ENCODE measurements at places on chromosomes 11 and 22.

DNA sequence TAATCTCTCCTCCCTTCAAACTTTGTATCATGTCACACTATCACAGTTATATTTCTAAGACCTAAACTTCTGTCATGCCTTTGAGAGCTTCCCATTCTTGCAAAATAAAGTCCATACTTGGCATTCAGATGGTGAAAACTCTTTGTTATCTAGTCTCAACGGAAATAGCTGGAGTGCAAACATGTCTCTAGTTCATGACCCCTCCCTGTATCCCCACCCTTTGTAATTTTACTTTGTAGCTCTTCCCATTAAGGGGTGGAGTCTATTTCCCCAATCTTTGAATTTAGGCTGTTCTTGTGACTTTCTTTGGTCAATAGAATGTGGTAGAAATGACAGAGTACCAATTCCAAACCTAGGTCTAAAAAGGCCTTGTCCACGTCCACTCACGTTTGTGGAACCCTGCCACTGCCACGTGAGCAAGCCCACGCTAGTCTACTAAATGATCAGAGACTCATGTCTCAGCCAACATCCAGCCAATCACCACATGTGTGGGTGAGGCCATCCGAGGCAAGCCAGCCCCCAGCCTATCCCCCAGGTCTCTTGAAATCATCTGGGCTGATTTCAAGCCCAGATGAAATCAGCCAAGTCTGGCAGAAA is 23.4 kb downstream of the SLN start:
- no peak for DNase-seq

DNA sequence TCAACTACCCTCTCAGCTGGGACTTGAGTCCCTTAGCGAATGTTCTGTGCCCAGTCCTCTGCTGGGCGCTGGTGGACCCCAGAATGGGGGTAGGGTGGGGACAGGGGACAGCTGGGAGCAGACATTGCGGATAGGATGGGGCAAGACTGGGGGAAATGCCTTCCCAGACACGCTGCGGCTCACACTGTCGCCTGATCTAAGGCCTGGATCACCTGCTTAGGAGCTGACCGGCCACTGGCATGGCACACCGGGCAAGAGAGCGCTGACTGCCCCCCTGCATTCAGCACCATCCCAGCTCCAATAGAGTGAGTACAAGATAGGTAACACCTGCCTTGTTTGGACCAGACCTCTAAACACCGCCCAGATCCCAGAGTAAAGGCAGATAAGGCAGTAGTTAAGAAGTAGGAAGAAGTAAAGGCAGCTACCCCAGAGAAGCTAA is 1.4 kb downstream of the ARVCF start:
- no peak for DNase-seq

GRCh38 chr11:108959874-108960273 is 295.0 kb downstream of the DDX10 start:
- no peak for DNase-seq

DNA sequence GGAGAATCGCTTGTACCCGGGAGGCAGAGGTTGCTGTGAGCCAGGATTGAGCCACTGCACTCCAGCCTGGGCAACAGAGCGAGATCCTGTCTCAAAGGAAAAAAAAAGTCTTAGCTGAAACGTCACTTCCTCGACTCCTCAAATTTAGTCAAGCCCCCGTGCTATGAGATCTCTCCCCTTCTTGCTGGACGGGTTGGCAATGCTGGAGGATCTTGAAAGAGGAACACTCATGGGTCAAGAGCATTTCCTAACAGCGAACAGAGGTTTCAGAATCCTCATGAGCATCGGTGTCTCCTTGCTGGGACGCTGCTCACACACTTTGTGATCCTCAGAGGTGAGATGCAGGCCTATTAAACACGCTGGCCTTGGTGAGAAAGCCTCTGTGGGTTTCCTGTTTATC is 35.9 kb downstream of the APOL3 start:
- DNase-seq = no peak

- DNase-seq = no peak
Measured at GRCh38 chr11:131246663-131247062, 123.8 kb upstream of the NTM start.

DNA sequence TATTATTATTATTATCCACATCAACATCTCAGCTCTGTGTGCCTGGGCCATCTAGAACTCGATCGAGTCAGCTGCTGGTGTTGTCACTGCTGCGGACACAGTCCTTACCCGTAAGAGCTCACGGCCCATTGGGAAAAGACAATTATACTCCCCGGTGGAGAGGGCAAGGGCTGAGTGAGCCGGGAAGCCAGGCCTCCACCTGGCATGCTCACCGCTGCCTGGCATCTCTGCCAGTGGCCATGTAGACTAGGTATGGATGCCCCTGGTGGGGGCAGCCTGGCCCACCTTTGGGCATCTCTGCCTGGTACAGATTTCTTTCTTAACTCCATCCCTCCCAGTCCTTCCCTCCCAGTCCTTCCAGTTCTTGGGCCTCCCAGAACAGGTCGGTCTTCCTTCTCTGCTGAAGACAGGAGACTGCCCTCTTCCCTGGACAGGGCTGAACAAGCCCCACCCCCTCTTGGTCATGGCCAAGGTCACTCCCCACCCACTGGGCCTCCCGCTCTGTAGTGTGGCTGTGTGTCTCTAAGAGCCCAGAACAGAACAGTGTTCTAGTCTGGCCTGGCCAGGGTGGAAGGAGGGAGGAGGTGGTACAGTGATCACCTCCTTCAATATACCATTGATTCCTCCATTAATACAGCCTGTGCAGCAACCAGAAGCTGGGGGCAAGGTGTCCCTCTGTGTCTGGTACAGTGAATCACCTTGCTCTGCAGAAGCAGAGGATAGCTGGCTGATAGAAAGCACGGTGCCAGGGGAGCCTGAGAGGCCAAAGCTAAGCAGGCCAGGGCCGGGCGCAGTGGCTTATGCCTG is 57.7 kb downstream of the FLRT1 start:
- no peak for DNase-seq

- no peak for DNase-seq
Measured at GRCh38 chr22:35069541-35069940, 3.6 kb downstream of the ISX start.

GRCh38 chr11:69358398-69359020 is 64.6 kb downstream of the MYEOV start:
- no peak for DNase-seq

DNA sequence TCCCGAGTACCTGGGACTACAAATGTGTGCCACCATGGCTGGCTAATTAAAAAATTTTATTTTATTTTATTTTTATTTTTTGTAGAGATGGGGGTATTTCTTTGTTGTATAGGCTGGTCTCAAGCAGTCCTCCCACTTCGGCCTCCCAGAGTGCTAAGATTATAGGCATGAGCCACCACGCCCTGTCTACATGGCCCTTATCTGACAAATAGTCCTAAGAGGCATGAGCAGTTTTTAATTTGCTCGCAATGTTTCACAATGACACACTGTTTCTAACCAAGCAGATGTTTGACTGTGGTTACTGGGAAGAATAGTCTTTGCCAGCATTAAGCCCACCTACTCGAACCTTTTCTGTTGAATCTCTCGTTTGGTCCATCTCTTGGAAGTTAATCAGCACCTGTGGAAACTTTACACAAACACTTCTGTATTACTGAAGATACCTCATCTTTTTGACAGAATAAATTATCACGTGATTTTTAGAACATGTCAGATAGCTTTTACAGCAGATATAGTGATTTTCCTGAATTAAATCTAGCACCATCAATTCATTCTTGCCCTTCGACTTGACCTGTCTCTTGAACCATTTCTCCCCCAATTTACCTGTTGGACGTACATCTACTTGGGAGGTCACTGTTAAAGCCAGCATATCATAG is 71.4 kb downstream of the MTMR3 start:
- DNase-seq = no peak

- DNase-seq = no peak
Measured at GRCh38 chr11:12276356-12276755, 101.0 kb upstream of the PARVA start.

DNA sequence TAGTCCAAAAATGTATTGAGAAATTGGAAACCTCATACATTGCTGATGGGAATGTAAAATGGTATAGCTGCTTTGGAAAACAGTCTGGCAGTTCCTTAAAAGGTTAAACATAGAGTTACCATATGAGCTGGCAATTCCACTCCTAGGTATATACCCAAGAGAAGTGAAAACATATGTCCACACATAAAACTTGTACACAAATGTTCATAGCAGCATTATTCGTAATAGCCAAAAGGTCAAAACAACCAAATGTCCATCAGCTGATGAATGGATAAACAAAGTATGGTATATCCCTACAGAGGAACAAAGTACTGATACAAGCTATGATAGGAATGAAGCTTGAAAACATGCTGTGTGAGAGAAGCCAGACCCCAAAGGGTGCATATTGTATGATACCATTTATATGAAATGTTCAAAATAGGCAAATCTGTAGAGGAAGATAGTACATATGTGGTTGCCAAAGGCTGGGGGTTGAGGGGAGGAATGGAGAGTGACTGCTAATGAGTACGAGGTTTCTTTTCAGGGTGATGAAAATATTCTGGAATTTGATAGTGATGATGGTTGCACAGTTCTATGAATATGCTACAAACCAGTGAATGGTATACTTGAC is 85.8 kb downstream of the ZBTB16 start:
- DNase-seq = no peak

DNA sequence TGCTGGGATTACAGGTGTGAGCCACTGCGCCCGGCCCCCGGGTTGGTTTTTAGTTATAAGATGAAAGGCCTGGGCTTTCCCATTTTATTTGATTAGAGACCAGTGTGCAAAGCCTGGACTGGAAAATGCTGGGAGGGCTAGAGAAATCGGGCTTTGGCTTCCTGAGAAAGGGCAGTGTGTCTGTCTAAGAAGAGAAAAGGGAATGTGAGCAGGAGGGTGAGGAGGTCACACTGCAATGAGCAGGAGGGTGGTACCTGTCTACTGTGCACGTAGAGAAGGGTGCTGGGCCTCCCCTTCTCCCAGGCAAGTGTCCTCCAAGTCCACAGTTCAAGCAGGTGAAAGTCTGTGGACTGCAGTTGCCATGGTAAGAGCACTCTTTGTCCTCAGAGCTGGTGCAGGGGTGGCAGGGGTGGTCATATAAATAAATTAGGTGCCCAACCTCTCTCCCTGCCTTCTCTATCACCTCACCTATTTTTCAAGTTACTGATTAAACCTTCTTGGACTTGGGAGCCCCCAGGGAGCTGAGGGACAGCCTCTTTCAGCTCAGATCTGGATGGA is 30.8 kb downstream of the SLC5A1 start:
- no peak for DNase-seq

DNA sequence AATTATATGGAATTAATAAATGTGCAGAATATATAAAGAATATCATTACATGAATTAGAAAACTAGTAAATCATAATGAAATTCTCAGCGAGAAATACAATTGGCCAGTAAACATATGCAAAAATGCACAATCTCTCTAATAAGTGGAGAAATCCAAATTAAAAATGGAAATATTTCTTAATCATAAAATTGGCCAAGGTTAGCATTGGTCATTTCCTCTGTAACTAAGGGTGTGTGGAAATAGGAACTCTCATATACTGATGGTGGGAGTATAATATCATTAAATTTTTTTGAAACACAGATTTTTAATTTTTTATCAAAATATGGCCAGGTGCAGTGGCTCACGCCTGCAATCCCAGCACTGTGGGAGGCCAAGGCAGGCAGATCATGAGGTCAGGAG is 7.6 kb upstream of the ZNF74 start:
- no peak for DNase-seq

DNA sequence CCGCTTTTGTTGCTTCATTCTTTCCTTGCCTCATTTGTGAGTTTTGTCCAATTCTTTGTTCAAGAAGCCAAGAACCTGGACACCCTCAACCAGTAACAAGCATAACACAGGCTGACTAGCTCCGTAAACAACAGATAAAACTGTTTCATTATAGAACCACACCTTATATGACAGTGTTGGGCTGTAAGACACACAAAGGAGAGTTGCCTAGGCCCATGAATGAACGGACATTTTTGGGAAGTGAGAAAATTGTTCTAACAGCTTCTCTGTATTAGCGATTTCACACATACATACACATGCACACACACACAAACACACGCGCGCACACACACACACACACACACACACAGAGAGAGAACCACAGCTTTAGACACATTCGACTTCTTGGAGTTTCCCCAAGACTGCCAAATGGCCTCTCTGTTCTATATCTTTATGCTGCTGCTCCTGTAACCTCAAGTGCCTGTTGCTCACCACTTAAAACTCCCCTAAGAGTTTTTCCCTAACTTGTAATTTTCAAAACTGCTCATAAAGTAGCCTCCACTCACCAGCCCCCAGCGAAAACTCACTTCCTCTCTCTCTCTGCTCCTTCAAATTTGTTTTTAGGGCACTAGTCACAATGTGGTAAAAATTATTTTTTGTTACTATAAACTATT is 35.9 kb downstream of the CTSC start:
- DNase-seq = no peak

- no peak for DNase-seq
Measured at GRCh38 chr11:114614127-114614720, 18.6 kb upstream of the NXPE4 start.

- no peak for DNase-seq
Measured at GRCh38 chr11:32852207-32852606, 22.5 kb downstream of the PRRG4 start.

GRCh38 chr11:85539029-85539689 is 88.0 kb downstream of the DLG2 start:
- DNase-seq = no peak

DNA sequence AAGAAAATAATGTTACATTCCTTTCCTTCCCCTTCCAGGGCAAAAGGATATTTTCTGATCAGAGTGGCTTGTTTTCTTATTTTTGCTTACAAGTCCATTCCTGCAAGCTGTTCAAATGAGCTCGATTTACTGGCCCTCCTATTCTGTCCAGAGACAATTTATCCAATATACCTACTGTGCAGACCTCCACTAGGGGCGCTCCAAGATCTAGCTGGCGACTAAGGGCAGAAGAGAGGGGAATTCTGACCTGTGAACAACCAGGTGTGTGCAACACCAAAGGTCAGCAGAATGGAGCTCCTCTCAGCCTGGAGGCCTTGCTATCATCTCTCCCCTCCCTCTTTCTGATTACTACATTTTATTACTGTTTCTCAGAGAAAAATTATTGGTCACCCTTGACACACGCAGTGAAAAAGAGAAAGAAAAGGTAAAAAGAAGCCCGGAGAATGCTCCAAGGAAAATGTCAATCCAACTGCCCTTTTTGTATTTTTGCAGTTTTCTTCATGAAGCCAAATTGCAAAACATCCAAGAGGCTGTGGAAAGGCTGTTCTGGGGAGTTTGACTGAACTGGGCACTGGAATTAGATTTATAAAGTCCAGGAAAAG is 3.2 kb downstream of the SEZ6L start:
- DNase-seq = peak; percentile 3

DNA sequence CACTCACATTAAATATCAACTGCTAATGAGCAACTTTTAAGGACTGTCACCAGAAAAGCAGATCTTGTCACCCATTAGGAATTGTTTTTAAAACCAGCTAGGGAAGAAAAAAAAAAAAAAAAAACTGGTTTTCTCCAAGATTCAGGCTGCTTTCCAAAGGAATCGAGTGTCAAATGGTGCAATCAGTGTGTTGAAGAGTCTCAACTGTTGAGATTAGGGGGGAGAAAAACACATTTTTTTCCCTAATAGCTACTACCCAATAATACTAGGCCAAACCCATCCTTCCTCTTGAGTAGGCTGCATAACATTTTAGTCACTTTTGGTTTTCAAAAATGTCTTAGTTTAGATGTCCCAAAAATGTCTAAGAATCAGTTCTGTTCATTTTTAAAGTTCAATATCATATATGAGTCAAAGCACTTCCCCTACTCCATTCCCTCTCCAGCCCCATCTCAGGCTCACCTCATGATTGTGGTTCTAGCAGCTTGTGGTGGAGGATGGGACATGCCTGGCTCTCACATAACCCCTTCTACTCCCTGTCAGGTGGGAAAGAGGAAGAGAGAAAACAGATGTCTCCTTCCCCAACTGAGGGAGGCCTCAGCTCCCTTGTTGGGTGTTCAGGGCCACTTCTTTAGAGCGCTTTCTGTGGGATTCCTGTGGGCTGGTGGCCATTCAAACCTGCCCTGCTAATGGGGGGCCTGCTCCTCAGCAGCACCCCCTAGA is 193.6 kb downstream of the CWF19L2 start:
- no peak for DNase-seq
